Suprapubic skin (tissue), 4 donors: ENCODE measurements at places on chromosomes 7 and 10.
A peak's percentile ranks its signal among the peaks of the same experiment; 100 is the strongest.

DNA sequence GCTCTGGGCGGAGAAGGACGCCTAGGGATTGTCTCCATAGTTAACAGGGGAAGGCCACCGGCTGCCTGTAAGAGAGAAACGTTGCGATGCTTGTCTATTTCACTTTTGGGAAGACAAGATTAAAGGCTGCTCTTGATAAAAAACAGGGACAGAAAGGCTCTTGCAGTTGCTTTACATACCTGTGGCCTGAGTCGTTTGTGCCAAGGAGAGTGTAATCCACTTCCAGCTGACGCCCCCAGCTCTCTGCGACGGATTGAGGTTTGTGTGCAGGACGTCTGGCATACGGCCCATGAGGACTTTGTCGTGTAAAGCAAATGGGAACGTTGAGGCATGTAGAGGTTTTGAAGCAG lies 1.1 kb downstream of the MAP3K8 start:
- DNase-seq: no peak

- DNase-seq: no peak
These were observed 39.5 kb downstream of the TACR2 start for GRCh38 chr10:69377191-69377590.

DNA sequence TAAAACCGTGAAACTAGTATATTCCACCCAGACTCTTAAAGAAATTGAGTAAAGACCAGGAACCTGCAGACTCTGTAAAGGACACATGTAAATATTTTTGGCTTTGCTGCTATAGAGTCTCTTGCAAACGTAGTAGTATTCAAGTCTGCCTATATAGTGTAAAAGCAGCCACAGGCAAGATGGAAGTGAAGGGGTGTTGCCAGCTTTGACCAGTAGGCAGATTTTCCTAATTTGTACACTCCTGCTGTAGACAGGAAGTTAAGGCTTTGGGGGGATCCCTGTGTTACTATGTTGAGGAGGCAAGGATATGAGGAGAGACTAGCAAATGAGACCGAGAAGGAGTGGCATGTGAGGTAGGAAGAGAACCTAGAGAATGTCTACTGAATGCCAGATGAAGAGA lies 27.7 kb downstream of the WAC start:
- no peak for DNase-seq

GRCh38 chr10:132674311-132674710 lies 111.6 kb downstream of the NKX6-2 start:
- peak; percentile 12 for DNase-seq

GRCh38 chr10:817371-817770 lies 114.1 kb downstream of the LARP4B start:
- DNase-seq: no peak

GRCh38 chr7:107039199-107039900 lies 5.2 kb upstream of the PRKAR2B start:
- no peak for DNase-seq

DNA sequence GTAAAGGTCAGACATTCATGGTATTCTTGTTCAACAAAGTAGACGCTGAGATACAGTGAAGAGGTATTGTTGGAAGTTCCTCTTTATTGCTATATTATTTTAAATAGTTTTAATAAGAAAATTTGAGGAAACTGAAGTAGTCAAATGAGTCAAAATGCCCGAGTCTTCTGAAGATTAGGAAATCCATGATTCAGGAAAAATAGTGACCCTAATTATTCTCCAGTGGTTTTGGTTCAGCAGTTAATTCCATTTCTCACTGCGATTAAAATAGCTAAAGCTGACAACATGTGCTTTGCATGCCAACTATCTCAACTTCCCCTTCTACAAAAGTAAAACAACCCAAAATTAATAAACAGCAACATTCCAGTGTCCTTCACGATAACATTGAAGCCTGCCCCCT lies 32.7 kb upstream of the PFKP start:
- DNase-seq: no peak

DNA sequence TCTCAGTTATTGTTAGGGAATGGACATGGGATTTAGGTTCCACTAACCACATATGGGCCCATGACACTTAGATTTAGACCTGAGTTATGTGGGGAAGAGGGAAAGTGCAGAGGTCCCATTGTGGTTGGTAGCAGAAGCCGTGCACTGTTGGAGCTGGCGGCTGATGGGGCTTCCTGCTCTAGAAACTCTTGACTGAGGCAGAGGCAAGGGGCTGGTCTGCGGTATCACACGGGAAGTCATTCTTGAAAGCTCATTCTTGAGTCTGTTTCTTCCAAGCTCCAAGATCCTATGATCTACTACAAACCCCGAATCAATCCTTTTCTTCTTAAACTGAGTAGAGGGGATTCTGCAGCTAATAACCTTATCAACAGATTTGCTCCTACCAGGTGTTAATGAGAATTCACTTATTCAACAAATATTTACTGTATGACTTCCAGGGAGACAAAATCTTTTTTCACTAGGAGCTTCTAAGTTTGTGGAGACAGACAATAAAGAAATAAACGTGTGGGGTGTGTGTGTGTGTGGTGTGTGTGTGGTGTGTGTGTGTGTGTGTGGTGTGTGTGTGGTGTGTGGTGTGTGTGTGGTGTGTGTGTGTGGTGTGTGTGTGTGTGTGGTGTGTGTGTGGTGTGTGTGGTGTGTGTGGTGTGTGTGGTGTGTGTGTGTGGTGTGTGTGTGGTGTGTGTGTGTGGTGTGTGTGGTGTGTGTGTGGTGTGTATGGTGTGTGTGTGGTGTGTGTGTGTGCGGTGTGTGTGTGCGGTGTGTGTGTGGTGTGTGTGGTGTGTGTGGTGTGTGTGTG lies 57.1 kb downstream of the AOC1 start:
- DNase-seq: no peak

GRCh38 chr7:129832701-129833227 lies 120.0 kb downstream of the UBE2H start:
- no peak for DNase-seq

GRCh38 chr10:111084366-111085255 lies 7.8 kb downstream of the ADRA2A start:
- no peak for DNase-seq
